ENCODE measurements at places on chromosomes 11 and 22.

GRCh38 chr11:104061853-104062521 lies 25.5 kb downstream of the DDI1 start:
- no peak for DNase-seq

GRCh38 chr11:27409742-27410141 lies 46.7 kb upstream of the CCDC34 start:
- DNase-seq, result no peak

GRCh38 chr22:43996170-43996980 lies 27.7 kb upstream of the PARVB start:
- DNase-seq, result no peak

DNA sequence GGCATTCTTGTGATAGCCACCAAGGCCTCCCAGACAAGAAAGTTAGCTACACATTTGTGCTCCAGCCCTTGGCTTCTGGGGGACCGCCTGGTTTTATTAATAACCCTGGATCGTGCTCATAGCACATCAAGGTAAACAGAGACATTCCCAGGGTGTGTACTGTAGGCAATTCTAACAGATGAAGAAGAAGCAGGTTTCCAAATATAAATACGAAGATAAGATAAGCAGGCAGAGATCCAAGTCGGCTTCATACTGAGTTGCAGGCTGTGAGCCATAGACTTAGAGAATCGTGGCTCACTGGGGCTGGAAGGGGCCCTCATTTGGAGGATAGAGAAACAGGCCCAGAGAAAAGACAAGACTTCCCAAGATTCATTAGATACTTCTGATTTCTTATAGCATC lies 131.4 kb downstream of the TENM4 start:
- DNase-seq, result no peak

DNA sequence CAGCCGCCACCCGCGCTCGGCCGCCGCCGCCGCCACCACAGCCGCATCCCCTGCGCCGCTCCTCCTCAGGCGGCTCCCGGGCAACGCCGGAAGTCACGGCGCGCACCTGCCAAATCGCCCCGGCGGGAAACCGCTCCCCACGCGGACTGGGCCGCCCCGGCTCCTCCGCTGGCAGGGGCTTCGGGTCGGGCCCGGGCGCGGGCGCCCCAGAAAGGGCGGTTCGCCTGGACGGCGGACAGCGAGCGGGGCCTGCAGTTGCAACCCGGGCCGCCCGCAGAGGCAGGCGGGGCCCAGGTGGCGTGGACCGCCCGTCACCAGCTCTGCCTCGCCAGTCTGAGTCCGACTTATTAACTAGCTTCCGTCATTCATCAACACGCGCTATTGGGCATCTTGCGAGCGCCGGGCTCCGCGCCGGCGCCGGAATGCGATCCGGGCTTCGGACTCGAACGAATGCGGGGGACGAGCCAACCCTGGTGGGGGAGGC lies at the start of gene HIRA:
HIRA (minus strand) TSS at position 85 of the 484 bp plus-strand sequence. CDS start 257 bp downstream, outside the sequence.
- DNase-seq, result peak; percentile 75

- peak; percentile 78 for DNase-seq
Measured at GRCh38 chr22:19986410-19987341, 29.9 kb downstream of the ARVCF start.

- no peak for DNase-seq
Measured at GRCh38 chr22:47654922-47655491, 892.6 kb downstream of the TBC1D22A start.

DNA sequence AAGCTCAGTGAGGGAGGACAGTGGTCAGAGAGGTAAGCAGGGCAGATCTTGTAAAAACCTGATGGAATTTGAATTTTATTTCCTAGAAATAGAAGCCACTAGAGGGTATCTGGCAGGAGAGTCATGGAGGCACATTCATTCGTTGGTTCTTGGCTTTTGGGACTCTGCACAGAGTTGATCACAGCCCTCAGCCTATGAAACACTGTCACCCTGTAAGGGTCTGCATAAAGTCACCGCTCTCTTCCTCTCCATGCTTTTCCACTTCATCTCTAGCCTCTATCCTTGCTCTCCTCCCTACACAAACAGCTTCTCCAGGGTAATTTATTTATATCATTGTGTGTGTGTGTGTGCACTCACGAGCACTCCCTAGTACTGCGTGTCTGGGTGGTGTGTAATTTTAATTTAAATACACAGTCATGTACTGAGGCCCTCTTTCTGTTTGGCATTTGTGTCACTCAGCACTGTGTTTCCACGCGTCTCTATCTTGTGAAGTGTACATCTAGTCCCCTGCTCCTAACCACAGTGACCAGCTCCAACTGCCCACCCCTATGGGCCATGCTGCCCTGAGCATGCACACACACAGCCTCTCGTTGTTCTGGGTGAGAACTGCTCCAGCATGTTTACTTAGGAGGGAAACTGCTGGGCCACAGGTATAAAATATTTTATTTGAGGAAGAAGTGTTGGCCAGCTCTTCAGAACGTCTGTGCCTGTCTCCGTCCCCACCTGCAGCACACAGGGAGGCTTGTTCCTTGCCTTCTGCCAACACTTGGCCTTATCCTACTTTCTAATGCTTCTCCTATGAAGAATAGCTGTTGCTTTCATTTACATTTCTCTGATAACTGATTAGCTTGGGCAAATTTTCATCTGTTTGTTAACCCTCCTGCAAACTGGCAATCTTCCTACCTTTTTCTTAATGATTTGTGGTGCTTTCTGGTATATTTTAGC lies 4.5 kb downstream of the KCNQ1OT1 start:
- DNase-seq, result no peak

DNA sequence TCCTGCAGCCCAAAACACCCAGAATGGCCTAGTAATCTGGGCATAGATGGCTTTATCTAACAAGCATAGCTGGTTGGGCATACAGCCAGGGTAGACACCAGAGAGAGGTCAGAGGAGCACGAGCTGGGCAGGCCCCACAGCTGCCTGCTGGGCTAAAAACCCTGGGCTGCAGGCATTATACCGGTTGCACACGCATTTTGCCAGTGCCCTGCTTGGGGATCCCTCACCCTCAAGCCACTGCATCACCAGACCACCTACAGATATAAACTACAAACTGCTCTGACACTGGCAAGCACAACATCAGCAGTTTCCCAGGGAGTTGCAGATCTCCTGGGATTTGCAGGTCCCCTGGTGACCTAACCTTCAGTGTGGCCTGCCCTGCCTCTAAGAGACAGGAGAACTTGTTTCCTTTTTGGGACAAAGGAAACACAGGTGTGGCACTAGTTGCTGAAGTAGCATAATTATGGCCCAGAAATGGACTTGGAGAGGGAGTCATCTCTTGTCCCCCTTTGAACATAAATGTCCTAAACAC lies 79.1 kb upstream of the SC5D start:
- DNase-seq, result no peak

DNA sequence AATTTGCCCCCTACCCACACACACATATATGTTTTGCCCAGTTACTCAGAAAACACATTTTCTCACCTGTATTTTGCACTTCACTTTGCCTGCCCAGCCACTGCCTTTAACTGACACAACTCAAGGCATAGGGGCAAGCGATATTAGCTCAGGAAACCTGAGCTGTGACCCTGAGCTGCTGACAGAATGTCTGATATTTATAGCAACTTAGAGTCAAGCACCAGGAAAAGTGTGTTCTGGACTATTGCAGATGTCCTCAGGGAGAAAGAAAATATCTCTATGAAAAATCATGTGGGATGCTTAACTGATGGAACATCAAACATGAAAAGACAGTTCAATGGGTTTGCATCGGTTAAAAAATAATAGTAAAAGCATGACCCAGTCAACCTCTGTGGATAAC lies 63.9 kb upstream of the SLC35C1 start:
- DNase-seq, result no peak

DNA sequence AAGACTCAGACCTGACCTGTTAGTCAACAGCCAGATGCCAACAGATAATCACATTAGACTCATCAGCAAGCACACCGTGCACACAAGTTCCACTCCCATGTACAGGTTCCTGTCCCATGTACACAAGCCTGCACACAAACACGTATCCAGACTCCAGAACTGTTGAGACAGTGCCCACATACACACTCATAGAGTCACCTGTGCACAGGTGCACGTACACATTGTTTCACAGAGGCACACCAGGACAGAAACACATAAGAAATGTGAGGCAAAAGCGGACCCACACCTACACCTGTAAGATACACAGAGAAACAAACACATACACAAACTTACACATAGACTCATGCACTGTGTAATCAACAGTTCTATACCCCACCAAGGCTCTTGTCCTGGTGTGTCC lies 2.7 kb upstream of the ZNF74 start:
- no peak for DNase-seq

DNA sequence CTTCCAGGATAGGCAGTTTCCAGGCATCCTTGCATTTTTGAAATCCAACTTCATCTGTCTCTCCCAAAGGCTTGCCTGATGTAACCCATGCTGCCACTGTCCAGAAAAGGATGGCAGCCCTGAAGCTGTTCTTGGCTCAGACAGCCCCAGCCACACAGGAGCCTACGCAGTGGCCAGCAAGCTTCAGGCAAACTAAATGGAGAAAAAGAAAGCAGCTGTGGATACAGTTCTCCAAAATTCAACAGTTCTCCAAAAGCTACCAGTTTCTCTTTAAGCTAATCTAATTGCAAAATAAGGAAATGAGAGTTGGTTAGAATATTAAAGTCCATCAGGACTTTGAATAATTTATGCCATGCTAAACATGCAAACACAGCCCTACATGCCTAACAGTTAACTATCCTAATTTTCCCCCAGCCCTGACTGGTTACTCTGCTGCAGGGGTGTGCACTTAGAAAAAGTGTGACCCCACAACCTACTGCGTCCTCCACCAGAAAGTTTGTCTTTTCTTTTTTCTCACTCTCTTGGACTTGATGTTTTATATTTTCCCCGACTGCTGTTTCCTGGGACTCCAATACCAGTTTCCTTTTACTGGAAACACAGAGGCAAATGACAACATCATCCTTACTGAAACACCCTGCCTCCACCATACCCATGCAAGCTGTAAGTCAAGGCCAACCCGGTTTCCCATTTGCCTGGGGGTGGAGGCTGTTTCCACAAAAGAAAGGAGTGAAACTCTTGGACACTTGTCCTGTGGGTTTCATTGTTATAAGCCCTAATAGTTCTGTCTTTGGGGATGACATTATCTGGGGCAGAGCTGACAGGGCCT lies 69.1 kb upstream of the OR5AN1 start:
- DNase-seq, result no peak

DNA sequence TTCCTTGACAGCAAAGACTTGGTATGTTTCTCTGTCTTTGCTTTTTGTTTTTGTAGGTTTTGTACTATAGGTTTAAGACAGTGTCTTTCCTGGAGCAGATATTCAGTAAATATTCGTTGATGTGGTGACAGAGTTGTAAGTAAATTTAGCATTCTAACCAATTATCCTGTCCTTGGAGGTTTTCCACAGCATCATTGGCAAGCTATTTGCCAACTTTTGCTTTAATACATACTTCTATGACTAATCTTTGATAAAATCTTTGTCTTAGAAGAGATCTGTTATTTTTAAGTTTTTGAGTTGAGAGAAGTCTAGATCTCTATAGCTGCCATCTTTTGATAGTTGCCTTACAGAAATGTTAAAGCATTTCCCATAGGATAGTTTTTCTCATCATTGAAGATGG lies 3.8 kb downstream of the USP47 start:
- no peak for DNase-seq

DNA sequence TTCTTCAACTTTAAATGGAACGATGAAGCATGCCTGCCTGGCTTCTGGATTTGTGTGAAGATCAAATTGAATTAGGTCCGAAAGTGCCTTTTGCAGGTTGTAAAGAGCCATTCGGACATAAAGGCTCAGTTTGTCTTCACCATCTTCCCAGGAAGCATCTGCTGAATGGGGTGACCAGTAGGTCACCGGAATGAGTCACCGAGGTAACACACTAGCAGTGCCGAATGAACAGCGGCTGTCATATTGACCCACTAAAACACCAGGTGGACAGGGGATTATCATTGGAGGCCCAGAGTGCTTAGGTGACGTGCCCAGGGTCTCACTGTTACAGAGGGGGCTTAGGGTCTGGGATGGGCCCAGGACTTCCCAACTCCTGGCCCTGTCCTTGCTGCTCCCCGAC lies 43.1 kb upstream of the MYH9 start:
- peak; percentile 77 for DNase-seq

- DNase-seq, result no peak
Measured at GRCh38 chr22:32909581-32910428, 108.3 kb downstream of the TIMP3 start.

- DNase-seq, result no peak
Measured at GRCh38 chr11:23556163-23556750, 696.0 kb upstream of the CCDC179 start.

DNA sequence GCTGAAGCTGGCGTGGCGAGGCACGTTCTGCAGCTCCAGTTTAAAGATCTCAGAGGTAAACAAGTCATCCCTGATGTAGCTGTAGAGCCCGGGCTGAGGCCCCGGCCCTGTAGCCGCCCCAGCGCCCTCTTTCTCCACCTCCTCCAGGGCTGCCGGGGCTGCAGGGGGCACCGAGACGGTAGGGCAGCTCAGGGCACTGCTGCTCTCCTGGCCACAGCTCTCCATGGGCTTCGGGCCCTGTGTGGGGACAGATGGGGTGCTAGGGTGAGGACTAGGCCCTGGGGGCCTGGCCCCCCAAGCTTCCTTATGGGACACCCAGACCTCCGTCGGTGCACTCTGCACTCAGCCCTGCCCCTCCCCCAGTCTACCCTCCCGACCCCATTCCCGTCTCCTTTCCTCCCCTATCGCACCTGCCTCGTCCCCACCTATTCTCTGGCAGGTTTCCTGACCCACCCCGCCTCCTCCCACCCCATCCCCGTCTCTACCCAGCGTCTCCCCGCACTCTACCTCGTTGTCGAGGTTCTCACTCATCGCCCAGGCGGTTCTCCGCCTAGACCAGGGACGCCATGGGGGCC lies 559 bp downstream of the RANBP1 start:
- DNase-seq, result peak; percentile 55

DNA sequence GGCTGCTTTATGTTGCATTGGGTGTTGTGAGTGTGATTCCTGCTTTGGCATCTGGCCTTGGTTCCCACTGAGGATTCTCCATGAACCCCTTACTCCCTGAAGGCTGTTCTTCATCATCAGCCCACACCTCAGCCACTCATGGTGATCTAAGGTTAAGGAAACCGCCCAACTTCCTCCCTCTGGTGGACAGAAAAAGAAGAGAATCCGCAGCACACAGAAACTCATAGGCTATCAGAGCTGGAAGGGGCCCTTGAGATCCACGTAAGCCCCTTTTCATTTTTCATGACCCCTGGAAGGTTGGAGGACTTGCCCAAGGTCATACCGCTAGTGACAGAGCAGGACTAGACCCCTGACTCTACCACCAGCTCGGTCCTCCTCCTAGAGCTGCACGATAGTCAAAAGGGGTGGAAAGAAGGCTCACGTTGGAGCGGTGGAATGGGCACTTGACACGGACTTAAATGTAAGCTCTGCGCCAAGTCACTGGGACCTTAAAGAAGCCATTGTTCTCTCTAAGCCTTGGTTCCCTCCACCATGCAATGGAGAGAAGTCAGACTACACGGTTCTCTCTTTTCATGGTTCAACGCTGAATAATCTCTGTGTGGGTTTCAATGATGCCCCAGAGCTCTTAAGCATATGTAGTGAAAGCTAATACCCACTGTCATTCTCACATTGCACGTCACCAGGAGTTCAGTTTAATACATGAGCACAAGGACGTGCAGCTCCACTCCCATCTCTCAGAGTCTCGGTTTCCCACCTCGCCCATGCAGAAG lies 83.6 kb upstream of the CRTAM start:
- peak; percentile 14 for DNase-seq

Measured in NCI-H82 (cell line).